ENCODE measurements at places on chromosomes 3 and 15.

GRCh38 chr15:80118956-80119355 lies 33.8 kb upstream of the FAH start:
- no peak for DNase-seq

- DNase-seq: no peak
Measured at GRCh38 chr15:99706557-99707303, 26.5 kb downstream of the LYSMD4 start.

GRCh38 chr3:189260556-189261493 lies 89.1 kb downstream of the TPRG1 start:
- DNase-seq: no peak

- no peak for DNase-seq
Measured at GRCh38 chr3:26712211-26713026, 89.8 kb downstream of the LRRC3B start.

DNA sequence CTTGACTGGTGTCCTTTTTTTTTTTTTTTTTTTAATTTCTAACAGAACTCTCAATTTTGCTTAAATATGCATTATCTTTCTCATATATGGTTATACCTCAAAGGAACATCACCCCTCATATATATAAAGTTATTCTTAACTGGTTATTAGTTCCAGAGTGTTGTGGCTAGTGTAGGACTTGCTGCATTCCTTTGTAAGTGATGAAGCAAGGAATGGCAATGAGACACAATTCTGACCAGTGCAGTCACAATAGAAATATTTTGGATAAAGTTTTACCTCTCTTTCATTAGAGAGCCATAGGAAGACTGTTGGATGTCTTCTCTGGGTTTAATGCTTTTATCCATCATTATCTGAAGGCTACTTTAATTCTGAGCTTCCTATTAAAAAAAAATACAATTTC lies 75.5 kb upstream of the CBLB start:
- no peak for DNase-seq

DNA sequence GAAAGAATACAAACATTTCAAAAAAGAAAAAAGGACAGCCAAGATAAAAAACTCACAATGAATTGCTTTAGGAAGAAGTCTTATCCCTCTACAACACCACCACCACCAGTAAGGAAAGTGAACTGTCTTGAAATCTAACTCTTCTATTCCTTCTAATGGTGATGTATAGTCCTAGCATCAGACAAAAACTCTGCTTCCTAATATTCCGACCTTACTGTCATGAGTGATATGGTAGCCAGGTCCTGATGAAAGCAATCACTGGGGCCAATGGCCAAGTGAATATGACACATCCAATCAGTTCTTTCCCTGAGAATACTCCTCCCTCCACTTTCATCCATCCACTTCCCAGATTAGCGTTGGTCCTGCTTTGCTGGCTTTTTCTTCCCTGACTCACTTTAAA lies 14.8 kb downstream of the GK5 start:
- no peak for DNase-seq

GRCh38 chr3:23671851-23672589 lies 133.7 kb upstream of the UBE2E1 start:
- no peak for DNase-seq

DNA sequence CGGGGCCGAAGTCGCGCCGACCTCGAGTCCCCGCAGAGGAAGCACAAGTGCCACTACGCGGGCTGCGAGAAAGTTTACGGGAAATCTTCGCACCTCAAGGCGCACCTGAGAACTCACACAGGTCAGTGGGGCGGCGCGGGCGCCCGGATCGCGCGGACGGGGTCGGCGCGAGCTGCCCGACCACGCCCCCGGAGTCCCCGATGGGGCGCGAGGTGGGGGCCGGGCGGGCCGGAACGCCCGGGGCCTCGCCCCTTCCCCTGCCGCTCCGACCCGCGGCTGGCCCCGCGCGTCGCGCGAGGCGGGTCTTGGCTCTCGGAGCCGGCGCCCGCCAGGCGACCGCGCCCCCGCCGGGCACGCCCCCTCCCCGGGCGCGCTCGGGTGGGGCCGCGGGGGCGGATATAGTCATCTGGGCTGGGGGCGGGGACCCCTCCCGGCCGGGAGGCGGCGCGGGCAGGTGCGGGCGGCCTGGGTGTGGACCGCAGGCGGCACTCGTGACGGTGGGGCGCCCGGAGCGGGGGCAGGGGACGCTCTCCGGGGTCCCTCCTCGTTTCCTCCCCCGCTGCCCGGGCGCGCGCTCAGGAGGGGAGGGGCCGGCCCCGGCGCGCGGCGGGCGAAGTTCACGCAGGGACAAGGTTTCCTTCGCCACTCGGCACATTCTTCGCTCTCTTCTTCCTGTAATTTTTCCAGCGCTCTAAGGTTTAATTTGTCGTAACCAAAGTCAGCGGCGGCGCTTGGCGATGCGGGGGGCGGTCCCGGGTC lies 1.2 kb downstream of the KLF13 start:
- no peak for DNase-seq

- no peak for DNase-seq
Measured at GRCh38 chr3:5330152-5330810, 142.8 kb downstream of the EDEM1 start.

DNA sequence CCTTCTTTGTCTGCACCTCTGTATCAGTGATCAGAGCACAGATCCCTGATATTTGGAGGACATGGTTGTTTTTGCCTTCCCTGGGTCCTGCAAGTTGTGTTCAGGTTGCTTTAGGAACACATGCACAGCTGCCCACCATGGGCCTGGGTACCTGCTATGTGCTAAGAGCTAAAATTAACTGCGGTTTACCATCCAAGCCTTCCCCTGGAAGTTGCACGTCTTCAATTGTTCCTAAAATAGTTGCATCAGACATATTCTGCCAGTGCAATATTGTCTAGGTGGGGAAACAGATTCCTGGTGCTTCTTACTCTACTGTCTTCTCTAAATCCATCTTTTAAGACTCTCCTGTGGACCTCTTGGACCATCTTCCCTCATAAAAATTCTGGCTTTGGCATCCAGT lies 80.9 kb downstream of the PDE8A start:
- DNase-seq: no peak

DNA sequence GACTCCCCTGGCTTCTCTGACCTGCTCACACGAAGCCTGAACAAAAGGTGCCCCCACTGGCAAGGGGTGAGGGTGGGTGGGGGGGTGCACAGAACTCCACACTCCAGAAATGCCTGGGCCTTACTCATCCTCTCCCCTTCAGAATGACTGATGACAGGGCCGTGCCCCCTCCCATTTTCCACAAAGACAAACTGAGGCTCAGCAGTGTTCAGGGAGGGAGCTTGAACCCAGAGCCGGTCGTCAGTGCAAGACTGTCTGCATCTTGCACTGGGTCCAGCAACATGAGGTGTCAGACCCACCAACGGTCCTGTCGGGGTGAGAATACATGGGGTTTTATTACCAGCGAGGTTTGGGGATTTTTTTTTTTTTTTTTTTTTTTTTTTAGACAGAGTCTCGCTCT lies 15.3 kb downstream of the IGDCC3 start:
- no peak for DNase-seq

DNA sequence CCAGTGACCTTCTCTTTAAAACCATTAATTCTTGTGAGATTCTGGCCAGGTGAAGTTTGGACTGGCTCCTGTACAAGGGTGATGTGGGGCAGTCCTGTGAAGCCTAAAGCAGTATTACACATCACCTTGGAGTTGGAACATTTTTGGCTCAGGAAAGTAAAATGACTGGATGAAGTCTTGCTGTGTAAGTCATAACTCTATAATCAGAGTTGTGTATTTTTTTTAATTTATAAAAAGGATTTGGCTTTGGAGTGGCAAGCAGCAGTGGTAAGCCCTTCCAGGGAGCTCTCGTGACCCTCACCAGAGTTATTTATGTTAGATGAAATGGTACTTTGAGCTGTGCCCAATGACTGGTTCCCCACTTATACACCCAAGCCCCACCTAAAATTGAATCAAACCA lies 331.2 kb upstream of the DCBLD2 start:
- DNase-seq: no peak

GRCh38 chr15:85430406-85431204 lies 50.2 kb downstream of the AKAP13 start:
- no peak for DNase-seq

GRCh38 chr3:104347291-104347690 lies 1019.4 kb upstream of the ALCAM start:
- DNase-seq: no peak

DNA sequence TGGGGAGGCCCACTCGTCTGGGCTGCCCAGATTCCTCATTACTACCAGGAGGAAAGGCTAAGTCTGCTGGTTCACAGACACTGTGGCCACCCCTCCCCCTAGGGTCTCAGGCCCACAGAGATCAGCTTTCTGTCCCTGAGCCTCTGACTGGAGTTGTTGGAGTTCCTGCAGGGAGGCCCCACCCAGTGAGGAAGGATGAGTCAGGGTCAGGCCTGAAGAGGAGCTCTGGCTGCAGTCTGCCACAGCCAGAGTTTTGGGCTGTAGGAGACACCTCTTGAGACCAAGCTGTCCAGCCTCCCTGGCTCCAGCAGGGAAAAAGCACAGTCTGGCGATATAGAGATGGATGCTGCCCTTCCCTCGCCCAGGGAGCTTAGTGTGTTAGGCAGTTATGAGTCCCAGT lies 720.9 kb upstream of the SEMA6D start:
- no peak for DNase-seq

DNA sequence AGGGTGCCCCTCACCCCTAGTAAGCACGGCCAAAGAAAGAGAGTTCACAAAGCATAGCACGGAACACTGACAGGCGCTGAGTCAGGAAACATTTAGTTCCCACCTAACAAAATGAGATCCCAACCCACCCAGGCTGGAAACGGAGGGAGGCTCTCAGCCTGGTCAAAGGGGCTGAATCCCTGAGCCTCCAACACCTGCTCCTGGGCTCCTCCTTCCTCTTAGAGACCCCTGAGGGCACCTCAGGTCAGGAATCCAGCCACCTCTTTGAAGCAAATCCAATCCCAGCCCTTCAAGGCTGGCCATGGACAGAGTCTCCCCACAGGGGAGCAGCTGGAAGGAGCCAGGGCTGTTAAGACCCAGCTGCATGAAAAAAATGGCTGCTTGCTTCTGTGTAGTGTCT lies 154.4 kb upstream of the HES1 start:
- no peak for DNase-seq

- DNase-seq: no peak
Measured at GRCh38 chr15:94412979-94413746, 181.8 kb downstream of the MCTP2 start.

- DNase-seq: no peak
Measured at GRCh38 chr15:59691194-59691805, 2.2 kb upstream of the BNIP2 start.

GRCh38 chr3:33287672-33288282 lies 10.5 kb downstream of the FBXL2 start:
- no peak for DNase-seq

GRCh38 chr3:51670053-51670822 lies 814 bp upstream of the TEX264 start:
- DNase-seq: no peak

DNA sequence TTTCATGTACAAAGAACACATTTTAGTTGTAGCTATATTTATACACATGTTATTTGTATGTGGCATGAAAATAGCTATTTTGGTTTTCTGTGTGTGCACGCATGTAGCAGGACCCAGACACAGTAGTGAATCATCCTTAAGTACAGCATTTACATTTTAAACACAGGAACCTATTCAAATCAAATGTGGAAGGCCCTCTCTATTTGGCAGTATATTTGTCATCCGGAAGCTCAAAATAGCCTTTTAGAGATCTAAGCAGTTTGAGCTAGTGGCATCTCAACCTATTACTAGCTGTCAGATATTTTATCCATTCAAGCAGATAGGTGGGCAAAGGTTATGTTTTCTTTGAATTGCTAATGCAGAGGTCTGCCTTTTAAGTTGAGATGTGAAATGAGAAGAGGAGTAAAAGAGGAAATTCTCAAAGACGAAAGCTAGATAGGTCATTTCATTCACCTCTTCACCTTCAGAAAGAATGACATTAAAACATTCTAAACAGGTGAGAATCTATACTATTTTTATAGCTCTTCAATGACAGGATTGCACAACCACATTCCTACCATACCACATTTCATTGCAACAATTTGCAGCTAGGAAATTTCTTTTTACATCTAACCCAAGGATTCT lies 46.3 kb upstream of the TIPARP start:
- no peak for DNase-seq

GRCh38 chr3:123464211-123464610 lies 15.3 kb upstream of the ADCY5 start:
- no peak for DNase-seq

- no peak for DNase-seq
Measured at GRCh38 chr15:78943692-78944091, 1.2 kb downstream of the CTSH start.

DNA sequence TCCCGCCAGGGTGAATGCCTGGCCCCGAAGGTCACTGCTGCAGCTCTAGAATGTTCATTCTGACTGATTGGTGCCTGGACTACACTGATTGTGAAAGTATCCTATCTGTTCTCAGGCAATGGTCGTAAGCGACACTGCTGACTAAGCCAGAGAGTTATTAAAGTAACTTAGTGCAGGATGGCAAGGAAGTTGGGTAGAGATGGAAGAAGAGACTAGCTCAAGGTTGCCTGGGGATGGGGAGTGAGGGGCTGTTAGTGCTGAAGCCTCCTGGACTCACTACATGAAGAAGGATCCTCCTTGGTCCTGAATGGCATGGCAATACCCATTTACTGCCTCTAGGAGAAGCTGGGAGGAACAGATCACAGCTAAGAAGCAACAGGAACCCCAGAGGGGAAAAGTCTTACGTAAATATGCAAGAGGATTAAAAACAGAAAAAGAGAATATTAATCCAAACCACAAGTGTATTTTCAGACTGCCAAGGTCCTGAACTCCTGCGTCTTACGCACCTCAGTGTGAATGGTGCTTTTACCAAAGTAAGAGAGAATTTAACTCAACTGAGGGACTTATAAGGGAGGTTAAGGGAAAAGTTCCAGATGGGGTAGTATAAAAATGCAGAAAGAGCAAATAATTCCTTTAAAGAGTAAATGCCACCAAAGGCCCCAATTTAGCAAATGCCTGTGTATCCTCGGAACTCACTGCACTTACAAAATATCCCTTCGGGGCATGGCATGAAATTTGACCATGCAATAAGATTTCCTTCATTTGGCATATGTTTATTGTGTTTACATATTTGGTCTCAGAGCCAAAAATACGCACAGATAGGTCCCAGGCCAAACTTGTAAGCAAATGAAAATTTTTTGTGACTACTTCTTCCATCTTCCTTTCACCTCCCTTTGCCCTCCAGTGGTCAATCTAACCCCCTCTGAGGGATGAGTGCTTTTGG lies 64.0 kb upstream of the DGKG start:
- DNase-seq: no peak

GRCh38 chr15:90496791-90497190 lies 32.9 kb upstream of the CRTC3 start:
- DNase-seq: no peak

GRCh38 chr15:26298659-26299170 lies 435.6 kb upstream of the ATP10A start:
- no peak for DNase-seq

GRCh38 chr3:172259726-172260248 lies 188.5 kb downstream of the GHSR start:
- DNase-seq: no peak

DNA sequence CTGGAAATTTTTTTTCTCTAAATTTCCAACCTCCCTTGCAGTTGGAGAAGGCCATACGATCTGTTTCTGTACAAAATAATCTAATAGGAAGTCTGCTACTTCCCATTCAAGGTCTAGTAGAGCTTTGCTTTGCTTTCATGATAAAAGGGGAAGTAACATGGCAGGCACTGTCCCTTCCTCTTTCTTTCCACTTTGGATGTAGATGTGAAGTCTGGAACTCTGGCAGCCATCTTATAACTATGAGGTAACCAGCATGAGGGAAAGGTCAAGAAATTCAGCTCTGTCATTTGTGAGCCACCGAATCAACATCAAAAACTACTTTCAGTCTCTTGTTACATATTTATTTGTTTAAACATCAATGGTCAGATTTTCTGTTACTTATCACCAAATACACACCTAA lies 156.3 kb downstream of the MTHFS start:
- no peak for DNase-seq

- no peak for DNase-seq
Measured at GRCh38 chr3:31331278-31331677, 201.4 kb upstream of the STT3B start.

Measured in stimulated activated CD8-positive, alpha-beta memory T cell treated with anti-CD3 and anti-CD28 coated beads, Interleukin-7, amount 100 ng/mL, for 24 hours (primary cell).